NCI-H1105 (cell line): ENCODE measurements at places on chromosomes 12 and 14.

- no peak for DNase-seq
These were observed 28.9 kb downstream of the WSCD2 start for GRCh38 chr12:108157870-108158459.

DNA sequence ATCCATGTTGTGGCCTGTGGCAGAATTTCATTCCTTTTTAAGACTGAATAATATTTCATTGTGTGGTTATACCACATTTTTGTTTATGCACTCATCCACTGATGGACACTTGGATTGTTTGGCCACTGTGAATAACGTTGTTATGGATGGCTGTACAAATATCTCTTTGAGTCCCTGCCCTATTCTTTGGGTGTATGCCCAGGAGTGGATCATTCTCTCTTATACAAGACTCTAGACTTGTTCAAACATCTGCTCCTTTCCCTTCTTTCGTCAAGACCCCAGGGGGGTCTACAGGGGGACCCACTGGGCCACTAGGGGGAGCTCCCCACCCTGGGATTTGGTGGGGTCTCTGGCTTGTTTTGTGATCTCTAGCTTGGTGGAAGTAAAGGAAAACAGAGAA lies 77.4 kb downstream of the FBXL14 start:
- no peak for DNase-seq

DNA sequence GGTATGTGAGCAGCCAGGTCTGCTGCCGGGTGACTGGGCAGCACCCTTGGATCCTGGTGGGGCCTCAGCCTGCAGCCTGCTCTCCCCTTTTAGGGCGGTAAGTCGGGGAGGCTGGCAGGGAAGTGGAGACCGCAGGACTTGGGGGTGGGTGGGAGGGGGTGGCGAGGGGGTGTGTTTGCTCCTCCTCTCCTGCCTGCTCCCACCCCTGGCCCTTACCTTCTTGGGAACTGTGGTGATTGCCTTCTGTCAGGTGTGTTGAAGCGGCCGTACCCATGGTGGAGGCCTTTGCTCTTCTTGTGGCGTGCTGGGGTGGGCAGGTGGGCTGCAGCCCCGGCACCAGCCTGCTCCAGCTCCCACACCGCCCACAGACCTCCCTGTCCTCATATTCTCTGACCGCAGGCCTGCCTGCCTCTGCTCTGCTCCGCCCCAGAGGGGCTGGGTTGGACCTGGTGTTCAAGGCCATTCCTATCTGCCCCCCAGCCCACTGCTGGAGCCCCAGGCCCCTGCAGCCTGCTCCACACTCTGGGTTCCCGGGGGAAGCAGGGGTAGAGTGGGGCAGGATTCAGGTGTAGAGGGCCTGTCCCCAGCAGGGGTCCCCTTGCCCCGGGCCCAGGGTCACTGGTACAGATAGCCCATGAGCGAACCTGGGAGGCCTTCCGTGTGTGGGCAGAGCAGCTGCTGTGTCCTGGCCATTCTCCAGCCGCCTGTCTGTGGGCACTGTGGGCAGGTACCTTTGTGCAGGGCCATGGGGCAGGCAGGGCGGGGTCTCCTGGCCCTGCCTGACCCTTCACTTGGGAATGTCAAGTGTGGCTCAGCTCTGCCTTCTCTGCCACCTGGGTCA lies 5.2 kb downstream of the TEDC1 start:
- no peak for DNase-seq

DNA sequence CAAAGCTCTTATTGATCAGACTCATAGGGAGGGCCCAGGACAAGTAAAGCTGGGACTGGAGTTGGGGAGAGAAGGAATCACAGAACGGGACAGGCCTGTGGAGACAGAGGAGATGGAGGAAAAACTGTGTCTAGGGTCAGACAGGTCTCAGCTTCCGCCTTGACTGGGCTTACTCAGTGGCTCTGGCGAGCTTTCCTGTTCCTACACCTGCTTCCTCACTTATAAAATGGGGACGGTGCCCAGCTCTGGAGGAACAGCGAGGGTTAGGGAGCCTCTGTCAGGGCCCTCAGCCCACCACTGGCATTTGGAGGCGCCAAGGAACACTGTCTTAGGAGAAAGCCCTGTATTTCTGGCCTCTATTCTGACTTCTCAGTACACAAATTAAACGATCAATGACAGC lies 34.7 kb downstream of the SETD3 start:
- DNase-seq: no peak

DNA sequence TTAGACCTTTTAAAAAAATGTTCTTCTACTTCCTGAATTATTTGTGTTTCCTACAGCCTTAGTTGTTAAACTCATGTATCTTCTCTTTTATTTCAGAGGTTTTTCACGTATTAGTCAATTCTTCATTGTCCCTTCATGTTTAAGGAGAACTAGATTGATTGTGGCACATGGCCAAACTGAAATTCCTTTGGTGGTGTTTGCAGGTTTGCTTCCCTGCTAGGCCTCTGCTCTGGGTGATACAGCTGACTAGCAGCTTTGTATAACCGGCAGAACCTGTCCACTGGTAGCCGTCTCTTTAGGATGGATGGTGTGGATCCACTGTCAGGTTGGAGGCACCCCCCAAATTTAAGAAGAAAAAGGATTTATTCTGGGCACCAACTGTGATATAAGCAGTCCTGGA lies 262.1 kb downstream of the FBXL14 start:
- no peak for DNase-seq

- no peak for DNase-seq
These were observed 341.6 kb upstream of the FKBP4 start for GRCh38 chr12:2453076-2453760.

DNA sequence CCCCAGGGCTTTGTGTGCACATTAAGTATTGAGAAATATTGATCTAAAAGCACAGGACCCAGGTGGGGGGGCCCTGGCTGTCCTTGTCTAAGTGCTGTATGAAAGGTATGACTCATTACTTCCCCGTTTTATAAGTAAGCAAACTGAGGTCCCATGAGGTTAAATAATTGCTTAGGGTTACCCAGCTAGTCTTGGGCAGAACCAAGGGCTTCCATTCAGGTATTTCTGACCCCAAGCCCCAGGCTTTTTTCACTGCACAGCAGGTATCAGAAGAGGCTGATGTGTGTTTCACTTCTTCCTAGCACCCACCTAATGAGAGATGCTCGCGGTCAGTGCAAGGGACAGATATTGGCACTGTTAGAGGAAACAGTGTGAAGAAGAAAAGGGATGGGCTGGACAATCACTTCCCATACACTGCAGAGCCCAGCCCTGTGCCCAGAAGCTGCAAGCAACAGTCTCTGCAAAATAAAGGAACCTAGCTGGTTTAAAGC lies 4.7 kb upstream of the TC2N start:
- DNase-seq: no peak

- no peak for DNase-seq
These were observed 58.2 kb downstream of the ESR2 start for GRCh38 chr14:64235652-64236640.

- peak; percentile 97 for DNase-seq
These were observed 57.7 kb downstream of the ARF6 start for GRCh38 chr14:49950275-49951228.

- DNase-seq: no peak
These were observed 36.1 kb downstream of the PPFIBP1 start for GRCh38 chr12:27560126-27560525.
